ENCODE measurements at places on chromosomes 12 and 14.
A peak's percentile ranks its signal among the peaks of the same experiment; 100 is the strongest.

- no peak for DNase-seq
These were observed 37.1 kb upstream of the VSX2 start for GRCh38 chr14:74202113-74202512.

DNA sequence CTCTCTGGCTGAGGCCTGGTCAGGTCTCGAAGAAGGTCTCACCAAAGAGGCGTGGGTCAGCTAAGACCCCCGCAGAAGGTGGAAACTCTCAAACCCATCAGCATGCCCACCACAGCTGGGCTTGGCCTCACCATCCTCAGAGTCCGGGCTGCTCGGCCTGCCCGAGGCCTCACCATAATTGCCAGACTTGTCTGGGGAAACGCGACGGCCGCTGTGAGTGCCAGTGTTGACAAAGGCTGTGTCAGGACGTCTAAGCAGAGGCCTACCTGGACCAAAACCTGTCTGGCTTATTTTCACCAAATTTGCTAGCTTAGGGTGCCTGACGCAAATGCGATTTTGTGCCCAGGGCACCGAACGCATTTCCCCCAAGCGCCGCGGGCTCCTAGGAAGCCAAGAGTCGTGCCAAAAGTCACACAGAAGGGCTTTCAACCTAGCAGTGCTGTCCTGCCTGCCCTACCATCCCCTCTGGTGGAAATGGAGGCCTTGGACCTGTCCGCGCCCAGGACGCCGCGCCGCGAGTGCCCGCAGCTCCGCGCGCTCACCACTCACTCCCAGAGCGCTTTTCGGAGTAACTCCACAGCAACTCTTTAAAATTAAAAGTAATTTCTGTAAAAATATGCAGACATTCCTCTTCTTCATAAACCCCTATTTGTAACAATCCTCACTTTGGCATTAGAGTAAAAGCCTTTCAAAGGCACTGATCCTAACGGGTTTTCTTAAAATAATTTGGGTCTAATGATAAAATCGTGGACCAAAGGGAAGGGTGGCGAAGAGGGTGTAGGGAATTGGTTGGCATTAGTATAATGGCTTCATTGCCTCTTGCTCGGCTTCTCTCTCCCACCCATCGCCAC, 1.2 kb upstream of the ALX1 start:
- peak; percentile 86 for DNase-seq

DNA sequence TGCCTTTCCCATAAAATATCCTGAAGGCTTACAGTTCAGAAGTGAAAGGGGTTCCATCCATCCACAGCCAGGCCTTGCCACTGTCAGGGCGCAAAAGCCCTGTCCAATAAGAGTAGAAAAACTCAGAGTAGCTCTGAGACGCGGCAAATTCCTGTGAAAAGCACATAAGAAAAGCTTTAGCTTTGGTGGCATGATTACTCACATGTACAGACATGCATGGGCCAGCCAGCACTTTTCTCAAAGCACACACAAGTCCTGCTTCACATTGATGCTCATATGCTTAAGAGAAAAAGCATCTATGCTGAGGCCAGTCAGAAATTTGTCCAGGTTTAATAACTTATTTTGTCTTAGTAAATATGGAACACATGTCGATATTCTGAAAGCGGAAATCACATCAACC, 25.5 kb downstream of the CLEC1A start:
- no peak for DNase-seq

DNA sequence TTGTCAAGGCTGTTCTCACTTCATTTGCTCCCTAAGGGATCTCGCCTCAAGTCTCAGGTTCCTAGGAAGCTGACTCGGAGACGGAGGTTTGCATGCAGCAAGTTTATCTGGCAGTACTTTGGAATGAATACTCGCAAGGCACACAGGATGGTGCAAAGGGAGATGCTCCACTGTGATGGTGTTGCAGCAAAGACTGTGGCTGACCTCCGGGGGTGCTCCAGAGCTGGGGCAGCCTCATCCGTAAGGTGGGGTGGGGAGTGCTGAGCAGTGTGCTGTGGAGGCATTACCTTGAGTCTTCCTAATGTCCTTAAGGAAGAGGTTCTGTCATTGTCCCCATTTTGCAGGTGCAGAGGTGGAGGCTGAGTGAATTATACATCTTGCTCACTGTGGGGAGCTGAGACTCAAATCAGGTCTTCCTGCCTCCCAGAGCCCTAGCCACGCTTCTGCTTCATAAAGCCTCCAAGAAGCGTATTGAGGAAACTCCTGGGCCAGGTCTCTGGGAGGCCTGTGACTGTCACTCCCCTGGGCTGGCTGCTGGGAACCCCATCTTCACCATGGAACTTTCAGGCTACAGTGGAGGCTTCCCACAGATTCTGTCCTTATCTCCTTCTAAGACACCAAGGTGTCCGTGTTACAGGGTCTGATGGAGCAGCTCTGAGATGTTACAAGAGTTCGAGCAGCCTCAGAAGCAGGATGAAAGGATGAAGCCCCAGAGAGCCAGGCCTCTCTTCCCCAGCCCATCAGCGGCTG, 39.5 kb downstream of the GALNT16 start:
- DNase-seq = peak; percentile 78

GRCh38 chr12:57142727-57143126, 4.7 kb downstream of the LRP1-AS start:
- no peak for DNase-seq

- DNase-seq = no peak
These were observed 62.5 kb downstream of the ETNK1 start for GRCh38 chr12:22687361-22688076.

DNA sequence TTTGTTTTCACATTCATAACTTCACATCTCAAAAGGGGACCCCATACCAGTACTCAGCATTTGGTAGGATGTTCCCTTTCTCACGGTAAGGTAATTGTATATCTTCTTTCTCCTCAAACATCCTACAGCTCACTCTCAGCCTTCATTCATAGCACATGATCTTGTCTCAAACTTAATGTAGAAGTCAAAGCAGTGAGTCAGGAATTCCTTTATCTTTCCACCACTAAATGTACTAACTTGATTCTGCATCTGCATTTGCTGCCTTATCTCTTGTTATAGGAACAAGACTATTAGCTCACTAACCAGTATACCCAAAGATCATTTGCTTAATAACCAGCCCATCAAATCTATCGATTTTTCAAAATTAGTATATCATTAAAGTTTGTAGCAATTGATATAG, 22.9 kb downstream of the CPSF2 start:
- DNase-seq = no peak

GRCh38 chr12:4240161-4240783, 33.3 kb upstream of the CCND2 start:
- DNase-seq = no peak

DNA sequence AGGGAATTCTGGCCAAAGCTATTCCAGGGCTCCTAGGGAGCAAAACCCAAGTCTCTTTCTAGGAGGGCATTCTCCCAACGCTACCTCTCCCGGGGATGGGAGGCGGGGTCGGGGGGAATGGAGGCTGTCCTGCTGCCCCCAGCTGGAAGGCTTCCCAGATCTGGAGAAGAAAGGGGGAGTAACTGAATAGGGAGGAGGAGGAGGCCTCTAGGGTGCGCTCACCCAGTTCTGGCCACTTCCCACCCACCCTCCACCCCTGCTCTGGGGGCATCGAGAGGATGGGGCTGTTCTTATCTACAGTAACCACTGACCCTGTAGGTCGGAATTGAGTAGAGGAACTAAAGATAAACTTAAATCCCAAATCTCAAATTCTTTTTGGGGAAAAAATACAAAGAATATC, 579 bp upstream of the RNASE1 start:
- no peak for DNase-seq

- DNase-seq = peak; percentile 91
These were observed 5.4 kb upstream of the CCDC177 start for GRCh38 chr14:69580009-69580577.

DNA sequence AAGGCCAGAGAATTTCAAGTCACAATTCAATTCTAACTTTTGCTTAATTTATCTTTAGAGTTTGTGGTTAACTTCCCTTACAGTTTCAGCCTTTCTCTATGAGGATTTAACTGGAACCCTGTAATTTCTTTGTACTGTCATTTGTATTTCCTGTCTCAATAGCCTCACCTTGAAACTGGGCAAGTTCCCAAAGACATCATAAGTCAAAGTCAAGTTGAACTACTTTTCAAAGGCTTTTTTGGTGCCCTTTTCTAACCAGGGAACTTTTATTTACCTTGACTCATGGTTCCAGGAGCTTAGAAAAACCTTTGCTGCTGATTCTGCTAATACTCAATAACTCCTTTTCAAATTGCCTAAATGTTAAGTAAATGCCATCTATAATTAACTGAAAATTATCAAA, 200.8 kb upstream of the KRR1 start:
- no peak for DNase-seq

GRCh38 chr12:54796991-54797390, 57.3 kb upstream of the MUCL1 start:
- no peak for DNase-seq

GRCh38 chr14:90760078-90760444, 56.2 kb downstream of the TTC7B start:
- no peak for DNase-seq

GRCh38 chr12:67517181-67517887, 131.2 kb upstream of the DYRK2 start:
- no peak for DNase-seq

DNA sequence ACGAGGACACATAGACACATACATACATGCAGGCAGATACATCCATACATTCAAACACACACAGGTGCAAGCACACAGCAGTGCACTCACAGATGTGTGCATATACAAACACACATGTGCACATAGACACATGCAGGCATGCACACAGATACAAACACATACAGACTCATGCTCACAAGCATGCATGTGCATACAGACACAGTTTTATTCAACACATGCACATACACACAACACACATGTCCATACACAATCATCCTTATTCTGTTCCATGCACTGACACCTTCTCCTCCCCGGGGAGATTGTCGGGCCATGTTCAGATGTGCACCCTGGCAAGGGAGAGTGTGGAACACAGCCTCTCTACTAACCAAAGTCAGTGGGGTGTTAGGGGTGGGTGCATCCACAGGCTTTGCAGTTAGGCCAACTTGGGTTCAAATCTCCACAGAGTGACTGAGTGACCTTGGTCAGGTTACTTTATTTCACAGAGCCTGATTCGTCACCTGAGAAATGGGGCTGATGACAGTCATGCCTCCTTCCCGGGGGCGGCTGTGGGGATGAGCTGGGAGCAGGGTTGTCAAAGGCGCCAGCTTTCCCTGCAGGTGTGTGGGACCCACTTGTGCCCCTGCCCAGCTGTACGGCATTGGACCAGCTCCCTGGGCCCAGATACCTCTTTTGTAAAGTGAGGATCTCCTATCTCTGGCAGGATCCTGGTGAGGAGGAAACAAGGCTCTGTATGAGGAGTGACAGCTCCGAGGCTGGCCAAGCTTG, 250.1 kb downstream of the SLC41A2 start:
- DNase-seq = no peak

DNA sequence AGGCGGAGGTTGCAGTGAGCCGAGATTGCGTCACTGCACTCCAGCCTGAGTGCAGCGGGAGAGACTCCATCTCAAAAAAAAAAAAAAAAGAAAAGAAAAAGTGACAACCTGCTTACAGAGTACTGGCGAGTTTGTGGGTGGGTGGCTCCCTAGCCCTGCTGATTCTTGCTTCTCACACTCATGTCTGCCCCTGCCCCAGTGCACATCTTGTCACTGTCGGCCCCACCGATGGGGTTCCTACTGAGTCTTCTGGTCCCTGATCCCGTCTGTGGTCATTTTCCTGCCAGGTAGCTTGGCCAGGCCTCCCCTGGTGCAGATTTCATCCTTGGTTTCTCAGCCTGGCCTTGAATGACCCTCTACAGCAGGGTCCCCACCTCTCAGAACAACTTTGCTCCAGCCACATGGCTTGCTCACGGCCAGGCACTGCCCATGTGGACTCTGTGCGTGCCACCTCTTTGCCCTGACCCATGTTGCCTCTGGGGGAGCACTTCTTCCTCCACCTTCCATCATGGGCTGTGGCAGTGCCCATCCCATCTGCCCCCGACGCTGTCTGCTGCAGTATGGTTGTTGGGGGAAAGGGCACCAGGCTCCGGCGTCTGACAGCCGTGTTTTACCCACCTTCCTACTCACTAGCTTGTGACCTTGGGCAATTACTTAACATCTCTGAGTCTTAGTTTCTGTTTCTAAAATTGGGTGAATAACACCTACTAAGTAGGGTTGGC, 2.1 kb upstream of the PTPN6 start:
- DNase-seq = no peak

- DNase-seq = no peak
These were observed 110.6 kb downstream of the CACNA1C start for GRCh38 chr12:2163177-2163941.

DNA sequence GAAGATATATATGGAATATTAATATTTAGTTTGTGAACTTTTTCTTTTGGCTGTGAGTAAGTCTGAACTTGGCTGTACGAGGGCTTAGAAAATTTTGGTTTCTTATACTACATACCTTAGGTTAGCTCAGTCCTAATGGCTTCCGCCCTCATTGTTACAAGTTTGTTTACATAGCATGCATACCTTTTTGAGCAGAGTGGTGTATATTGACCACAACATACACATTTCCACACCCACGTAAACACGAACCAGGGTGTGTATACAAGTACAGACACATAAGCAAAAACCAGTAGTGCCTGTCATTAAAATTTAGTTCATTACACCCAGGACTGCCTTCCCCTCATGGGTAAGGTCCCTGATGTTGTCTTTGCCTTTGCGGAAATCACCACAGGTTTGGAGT, 230.2 kb upstream of the RGS6 start:
- DNase-seq = no peak

GRCh38 chr14:70726651-70727375, 82.5 kb downstream of the MAP3K9 start:
- DNase-seq = no peak

DNA sequence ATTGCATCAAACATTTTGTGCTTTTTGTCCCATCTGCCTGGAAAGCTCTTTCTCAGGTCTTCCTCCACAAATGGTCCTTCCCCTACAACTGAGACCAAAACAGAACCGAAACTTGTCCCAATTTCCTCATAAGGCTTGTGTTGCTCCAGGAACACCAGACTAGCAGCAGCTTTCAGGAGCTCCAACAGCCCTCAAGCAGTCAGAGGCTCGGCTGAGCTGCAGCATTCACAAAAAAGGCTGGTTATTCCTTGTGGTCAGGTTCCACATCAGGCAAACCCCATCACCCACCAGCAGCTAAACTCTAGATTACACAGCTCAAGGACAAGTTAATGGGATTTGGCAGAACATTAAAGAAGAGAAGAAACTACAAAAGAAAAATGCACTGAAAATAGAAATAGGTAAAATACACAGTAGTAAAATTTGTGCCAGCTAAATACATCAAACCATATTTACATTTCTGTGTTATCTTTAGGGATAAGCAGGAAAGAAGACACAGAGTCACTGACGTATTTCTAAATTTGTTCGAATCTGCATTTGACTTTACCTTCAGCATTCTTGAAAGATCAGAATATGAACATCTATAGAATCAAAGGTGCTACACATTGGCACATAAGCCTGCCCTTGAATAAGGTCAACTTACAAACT, 141.2 kb downstream of the STXBP6 start:
- DNase-seq = no peak

DNA sequence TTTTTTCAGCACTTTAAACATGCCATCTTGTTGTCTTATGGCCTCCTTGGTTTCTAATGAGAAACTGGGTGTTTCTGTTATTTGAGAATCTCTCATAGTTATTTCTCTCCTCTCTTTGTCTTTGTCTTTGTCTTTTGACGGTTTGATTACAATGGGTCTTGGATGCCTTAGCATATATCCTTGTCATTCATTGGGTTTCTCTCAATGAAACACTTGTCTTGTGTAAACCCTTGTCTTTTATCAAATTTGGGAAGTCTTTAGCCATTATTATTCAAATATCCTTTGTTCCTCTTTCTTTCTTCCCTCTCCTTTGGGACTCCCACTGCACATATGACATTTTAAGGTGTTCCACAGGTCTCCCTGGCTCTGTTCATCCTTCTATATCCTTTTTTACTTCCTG, 373.5 kb upstream of the TBX3 start:
- no peak for DNase-seq
